IMR-90 (cell line): ENCODE measurements at places on chromosomes 3 and 15. TPM values are rescaled to one million over a fixed set of nuclear protein-coding genes. Genes with fewer than 3 reads are reported as not detected.

DNA sequence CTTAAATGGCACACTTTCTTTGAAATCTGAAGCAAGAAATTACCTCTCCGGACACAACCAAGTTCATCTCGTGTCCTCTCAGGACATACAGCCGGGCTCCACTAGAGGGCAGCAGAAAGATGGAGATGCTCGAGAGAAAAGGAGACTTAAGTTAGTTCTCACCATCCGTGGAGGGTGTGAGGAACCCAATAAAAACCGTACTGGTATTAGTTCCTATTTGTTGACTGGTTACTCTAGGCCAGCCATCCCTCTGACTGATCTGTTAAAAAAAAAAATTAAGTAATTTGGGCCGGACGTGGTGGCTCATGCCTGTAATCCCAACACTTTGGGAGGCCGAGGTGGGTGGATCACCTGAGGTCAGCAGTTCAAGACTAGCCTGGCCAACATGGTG is 7.9 kb upstream of the CYP11A1 start:
- DNase-seq = peak; percentile 77

- DNase-seq = no peak
These were observed 91.3 kb downstream of the PLXNA1 start for GRCh38 chr3:127073941-127074820.

DNA sequence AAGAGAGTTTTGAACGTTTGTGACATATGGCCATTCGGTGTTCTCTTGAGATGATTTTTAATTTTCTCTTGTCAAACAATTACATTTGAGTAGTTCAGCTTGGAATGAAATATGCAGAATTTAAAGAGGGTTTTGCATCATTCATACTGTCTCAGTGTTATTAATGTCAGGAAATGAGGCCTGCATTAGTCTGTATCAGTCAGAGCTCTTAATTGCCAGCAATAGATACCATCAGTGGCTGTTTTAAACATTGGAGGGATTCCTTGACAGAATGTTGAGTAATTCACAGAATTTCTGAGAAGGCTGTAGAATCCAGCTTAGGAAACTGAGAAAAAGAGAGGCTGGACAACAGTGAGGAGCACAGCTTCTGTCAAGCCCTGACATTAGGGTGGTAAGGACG is 722.0 kb downstream of the NR2F2 start:
- DNase-seq = no peak

GRCh38 chr15:45634432-45635190 is at the start of gene SQOR:
TSS of gene SQOR (plus strand) at chr15:45635029. CDS start at chr15:45658924, 23,895 bp downstream.
- DNase-seq = peak; percentile 54

GRCh38 chr15:67145710-67146109 is 80.3 kb downstream of the SMAD3 start:
- DNase-seq = no peak

GRCh38 chr15:98903377-98904018 is 104.1 kb downstream of the PGPEP1L start:
- peak; percentile 73 for DNase-seq

GRCh38 chr3:57268416-57268815 is 24.1 kb downstream of the ASB14 start:
- peak; percentile 28 for DNase-seq

DNA sequence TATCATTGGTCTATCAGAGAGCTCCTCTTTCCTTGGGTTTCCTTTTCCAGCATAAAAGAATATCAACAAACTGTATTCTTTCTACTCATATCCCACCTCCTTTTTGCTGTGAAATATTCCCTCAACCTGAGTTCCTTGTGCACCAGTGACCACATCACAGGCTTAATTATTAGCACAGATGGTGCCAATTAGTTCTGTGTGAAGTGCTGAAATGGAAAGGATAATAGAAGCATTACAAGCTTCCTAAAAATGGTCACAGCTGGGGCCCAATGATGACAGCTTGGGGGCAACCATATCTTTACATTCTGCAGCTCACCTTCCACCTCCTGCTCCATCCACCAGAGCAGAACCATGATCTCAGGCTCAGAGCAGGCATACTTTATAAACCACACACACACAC is 84.6 kb downstream of the ANO10 start:
- DNase-seq = no peak

DNA sequence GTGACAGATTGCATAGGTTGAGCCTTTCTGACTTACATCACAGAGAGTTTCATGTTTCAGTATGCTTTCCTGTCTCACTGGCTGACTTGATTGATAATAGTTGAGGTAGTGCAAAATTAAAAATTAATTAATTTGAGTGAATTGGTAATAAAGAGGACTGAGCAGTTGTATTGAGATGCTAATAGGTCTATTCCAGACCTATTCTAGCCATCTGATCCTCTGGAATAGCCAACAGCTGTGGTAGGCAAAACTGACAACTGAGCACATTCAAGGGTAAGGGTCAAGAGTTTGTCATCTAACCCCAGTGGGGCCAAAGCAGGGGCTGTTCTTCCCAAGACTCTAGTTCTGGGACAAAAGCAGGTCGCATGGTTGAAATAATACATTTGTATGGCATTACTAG is 132.4 kb downstream of the EPHA3 start:
- DNase-seq = no peak

- DNase-seq = peak; percentile 80
These were observed 146.4 kb downstream of the IGF1R start for GRCh38 chr15:98794748-98795147.

GRCh38 chr15:78079298-78080087 is 2.0 kb upstream of the TBC1D2B start:
- DNase-seq = no peak

GRCh38 chr15:47258521-47258920 is 458.8 kb upstream of the SEMA6D start:
- DNase-seq = no peak

DNA sequence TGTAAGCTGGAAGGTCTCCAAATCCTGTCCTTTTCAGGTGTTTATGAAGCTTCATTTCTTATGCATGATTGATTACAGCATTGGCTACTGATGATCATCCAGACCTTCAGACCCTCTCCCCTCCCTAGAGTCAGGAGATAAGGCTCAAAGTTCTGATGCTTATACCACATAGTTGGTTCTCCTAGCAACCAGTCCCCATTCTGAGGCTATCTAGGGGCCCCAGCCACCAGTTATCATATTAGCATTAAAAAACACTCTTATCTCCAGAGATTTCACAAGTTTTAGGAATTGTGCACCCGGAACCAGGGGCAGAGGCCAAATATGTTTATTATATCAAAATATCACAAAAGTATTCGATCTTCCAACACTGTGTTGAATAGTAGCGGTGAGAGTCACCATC is 953.1 kb downstream of the FHIT start:
- DNase-seq = no peak

DNA sequence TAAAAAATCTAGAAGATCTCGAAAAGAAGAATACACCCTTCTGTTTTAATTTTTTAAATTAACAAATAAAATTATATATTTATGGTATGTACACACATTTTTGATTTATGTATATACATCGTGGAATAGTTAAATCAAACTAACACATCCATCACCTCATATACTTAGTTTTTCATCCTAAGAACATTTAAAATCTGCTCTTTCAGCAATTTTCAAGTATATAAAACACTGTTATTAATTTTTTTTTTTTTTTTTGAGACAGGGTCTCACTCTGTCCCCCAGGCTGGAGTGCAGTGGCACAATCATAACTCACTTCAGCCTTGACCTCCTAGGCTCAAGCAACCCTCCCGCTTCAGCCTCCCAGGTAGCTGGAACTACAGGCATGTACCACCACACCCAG is 32.8 kb upstream of the ACAP2 start:
- no peak for DNase-seq

Gene NMNAT3
- under 0.01 and 0.36 TPM in 2 replicates for total RNA-seq

Gene FES
- 9.7 and 11.7 TPM in 2 replicates for total RNA-seq

Gene ARGFX
- not detected in 2 replicates for total RNA-seq

Gene IQCF5
- not detected in 2 replicates for total RNA-seq

Gene GOLGA8T
- total RNA-seq = not detected in 2 replicates

Gene GATM
- 0.18 and 0.28 TPM in 2 replicates for total RNA-seq

Gene IMPG2
- 0.18 and 0.28 TPM in 2 replicates for total RNA-seq

Gene TICRR
- 3.0 and 3.3 TPM in 2 replicates for total RNA-seq

Gene AP3B2
- not detected in 2 replicates for total RNA-seq

Gene RUVBL1
- total RNA-seq = 83.3 and 99.2 TPM in 2 replicates
